Activated CD4-positive, alpha-beta T cell treated with anti-CD3 and anti-CD28 coated beads, Interleukin-2, amount 50 U/mL, for 1 hour (primary cell): ENCODE measurements at places on chromosomes 4 and X.

DNA sequence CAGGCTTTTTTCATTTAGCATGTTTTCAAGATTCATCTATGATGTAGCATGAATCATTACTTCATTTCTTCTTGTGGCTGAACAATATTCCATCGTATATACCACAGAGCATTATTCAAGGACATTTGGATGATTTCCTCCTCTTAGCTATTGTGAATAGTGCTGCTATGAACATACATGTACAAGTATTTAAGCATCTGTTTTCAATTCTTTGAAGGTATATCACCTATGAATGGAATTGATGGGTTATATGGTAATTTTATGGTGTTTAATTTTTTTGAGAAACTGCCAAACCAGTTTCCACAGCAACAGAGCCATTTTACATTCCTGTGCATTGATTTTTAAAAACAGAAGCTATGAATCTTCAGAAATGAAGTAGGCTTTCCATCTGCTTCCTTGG, 36.1 kb upstream of the WDR19 start:
- no peak for DNase-seq

- DNase-seq = no peak
These were observed 75.7 kb upstream of the LRPAP1 start for GRCh38 chr4:3607690-3608552.

GRCh38 chr4:173522160-173522950, 7.7 kb downstream of the HAND2 start:
- no peak for DNase-seq

DNA sequence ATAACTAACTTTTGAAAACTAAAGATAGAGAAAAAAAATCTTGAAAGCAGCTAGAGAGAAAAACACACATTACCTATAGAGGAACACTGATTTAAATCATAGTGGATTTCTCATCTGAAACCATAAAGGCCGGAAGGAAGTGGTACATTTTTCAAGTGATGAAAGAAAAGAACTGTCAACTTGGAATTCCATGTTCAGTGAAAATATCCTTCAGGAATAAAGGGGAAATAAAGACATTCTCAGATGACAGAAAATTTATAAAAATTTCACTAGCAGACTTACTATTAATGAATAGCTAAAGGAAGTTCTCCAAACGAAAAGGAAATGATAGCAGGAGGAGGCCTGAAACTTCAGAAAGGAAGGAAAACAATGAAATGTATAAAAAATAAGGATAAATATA, 7.6 kb upstream of the JADE3 start:
- no peak for DNase-seq

DNA sequence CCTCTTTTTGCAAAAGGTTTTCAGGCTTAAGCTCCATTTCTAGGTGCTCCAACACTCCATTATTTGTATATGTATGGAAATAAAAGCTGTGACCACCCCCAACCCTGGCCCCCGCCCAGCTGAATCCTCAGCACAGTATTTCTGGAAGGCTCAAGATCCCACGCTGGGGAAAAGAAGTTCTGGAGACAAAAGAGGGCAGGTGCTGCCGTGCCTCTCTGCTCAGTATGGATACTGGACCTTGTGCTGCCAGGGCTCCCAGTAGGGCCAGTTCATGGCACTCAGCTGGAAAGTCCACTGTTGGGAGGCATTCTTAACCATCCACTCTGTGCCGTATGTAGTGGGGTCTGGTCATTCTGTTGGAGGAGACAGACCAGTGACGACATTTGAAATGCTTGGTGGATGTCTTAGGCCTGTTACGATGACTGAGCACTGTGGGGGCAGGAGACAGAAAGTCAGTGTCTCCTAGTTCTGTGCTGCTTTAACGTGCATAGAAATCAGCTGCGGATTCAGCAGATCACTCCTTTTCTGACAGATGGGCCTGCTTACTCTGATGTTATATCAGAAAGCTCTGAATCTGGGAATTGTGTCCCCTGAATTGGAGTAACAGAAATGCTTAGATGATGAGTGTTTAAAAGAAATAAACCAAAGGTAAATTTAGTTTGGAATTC, 48.4 kb upstream of the MSANTD1 start:
- DNase-seq = no peak

DNA sequence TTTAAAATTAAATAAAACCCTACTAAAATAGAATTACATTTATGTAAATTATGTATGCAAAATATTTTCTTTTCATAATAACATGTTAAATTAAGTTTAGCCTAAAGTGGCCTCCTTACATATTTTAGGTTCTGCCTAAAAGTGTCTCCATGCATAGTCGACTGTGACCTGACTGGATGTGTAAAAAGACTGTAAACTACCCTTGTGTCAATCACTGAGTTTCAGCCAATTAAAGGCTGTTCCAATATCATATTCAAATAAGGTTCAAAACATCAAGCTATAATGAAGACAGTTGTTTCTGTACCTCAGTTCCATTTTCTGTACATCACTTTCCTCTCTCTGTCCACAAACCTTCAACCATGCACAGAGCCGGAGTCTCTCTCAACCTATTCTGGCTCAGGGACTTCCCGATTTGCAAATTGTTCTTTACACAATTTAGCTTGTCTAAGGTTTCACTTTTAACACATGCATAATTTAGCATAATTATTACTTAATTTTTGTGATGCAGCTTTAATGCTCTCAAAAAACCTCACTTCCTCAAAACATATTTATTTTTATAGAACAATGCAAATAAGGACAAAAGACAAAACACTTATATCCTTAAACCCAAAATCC, 60.1 kb downstream of the SH3RF1 start:
- no peak for DNase-seq

DNA sequence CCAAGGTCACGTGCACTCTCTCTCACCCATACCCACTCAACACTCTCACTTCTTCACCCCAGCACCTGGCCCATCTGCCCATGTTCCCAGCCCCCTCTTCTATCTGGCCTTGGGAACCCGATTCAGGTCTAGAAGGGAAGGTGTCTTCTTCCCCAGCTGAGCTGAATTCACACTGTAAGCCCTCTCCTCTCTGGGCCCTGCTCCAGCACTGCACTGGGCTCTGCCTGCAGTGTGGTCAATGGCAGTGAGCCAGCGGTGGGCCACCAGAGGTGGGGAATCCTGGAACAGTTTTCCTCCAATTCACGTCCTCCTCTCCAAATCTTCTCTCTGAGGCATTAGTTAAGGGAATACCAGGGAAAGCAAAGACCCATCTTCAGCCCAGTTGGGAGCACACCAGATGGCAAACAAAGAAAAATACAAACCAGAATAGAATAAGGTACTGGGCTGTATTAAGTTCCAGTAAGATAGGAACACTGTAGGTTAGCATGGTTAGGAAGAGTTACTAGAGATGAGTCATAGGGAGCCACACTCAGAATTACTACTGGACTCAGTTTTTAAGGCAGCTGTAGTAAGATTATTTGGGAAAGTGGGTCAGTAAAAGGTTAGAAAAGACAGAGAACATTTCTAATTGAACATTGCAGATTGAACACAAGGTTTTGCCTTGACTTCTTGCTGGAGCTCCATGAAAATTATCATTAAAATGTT, 5.0 kb downstream of the AWAT2 start:
- no peak for DNase-seq

- DNase-seq = no peak
These were observed 6.4 kb upstream of the PROM1 start for GRCh38 chr4:16090096-16090705.

DNA sequence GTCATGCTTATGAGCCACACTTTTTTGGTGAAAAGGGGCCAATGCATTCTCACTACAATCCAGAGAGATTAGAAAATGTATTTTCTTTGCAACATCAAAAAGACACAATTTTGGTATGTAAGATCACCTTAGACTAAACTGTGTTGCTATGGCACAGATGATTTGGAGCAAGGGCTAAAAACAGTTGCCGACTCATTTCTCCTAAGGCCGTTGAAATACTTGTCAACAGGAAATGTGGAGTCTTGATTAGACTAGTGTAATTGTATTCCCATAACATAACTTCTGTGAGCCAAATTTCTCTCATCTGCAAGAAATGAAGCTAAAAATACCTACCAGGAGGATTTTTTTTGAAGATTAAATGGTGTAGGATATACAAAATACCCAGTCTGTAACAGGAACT, 2547.7 kb downstream of the ARAP2 start:
- DNase-seq = no peak

DNA sequence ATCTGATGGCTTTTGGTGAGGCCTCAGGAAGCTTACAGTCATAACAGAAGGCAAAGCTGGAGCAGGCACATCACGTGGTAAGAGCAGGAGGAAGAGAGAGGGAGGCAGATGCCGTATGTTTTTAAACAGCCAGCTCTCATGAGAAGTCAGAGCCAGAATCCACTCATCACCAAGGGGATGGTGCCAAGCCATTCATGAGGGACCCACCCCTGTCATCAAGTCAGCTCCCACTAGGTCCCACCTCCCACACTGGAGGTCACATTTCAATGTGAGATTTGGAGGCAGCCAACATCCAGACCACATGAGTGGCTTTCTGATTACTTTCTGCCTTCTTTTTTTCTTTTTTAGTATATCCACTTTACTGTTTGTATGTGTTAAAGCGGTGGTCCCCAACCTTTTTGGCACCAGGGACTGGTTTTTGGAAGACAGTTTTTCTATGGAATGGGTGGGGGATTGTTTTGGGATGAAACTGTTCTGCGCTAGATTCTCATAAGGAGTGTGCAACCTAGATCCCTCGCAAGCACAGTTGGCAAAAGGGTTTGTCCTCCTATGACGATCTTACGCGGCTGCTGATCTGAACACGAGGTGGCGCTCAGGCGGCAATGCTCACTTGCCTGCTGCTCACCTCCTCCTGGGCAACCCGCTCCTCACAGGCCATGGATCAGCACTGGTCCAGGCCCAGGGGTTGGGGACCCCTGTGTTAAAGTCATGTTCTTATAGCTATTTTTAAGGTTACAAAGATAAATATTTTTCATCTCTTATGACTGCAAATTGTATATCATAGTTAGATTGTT, 61.7 kb downstream of the SLIT2 start:
- DNase-seq = no peak

DNA sequence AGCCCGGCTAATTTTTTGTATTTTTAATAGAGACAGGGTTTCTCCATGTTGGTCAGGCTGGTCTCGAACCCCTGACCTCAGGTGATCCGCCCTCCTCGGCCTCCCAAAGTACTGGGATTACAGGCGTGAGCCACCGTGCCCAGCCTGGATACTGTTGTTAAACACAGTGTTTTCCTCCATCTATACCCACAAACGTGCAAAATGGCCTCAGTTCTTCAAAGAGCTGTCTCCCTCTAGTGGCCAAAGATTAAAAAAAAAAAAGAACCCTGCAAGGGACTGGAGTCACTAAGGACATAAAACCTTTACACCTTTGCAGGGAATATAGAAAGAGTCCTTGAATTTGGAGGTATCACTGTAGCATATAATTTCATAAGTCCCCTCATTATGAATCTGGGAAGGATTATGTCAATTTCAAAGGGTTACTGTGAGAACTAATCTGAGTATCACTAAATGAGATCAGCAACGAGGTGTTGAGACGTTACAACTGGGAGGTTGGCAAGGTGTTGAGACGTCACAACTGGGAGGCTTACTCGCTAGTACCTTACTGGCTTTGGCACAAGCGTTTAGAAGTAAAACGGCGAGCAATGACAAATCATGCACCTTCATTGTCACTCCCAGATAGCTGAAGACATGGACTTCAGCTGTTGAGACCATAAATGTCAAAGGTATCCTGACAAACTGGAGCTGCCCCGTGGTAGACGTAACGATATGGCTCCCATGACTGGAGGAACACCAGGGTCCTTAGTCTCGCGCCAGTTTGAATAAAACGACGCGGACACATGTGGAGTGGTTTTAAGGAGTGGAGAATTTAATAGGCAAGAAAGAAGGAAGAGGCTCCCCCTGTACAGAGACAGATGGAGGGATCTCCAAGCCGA, 33.4 kb upstream of the ENPP6 start:
- no peak for DNase-seq

DNA sequence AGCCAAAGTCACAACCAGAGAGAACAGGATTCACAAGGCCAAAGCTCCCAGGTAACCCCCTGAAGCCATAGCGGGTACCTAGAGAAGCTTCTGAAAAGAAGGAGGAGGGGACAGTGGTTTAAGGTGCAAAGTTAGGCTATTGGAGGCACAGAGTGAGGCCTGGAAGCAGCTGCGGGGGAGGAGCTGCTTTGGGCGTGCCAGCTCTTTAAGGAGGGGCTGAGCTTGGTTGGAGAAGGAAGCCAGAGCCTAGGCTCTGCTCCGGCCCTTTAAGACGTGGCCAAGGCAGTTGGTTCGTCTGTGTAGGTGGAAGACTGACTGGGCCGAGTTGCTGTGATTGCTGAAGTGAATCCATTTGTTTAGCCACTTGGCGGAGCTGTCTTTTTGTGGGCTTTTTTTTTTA, 1.5 kb downstream of the KLF8 start:
- DNase-seq = no peak

GRCh38 chr4:154435895-154436294, 55.7 kb downstream of the DCHS2 start:
- no peak for DNase-seq

DNA sequence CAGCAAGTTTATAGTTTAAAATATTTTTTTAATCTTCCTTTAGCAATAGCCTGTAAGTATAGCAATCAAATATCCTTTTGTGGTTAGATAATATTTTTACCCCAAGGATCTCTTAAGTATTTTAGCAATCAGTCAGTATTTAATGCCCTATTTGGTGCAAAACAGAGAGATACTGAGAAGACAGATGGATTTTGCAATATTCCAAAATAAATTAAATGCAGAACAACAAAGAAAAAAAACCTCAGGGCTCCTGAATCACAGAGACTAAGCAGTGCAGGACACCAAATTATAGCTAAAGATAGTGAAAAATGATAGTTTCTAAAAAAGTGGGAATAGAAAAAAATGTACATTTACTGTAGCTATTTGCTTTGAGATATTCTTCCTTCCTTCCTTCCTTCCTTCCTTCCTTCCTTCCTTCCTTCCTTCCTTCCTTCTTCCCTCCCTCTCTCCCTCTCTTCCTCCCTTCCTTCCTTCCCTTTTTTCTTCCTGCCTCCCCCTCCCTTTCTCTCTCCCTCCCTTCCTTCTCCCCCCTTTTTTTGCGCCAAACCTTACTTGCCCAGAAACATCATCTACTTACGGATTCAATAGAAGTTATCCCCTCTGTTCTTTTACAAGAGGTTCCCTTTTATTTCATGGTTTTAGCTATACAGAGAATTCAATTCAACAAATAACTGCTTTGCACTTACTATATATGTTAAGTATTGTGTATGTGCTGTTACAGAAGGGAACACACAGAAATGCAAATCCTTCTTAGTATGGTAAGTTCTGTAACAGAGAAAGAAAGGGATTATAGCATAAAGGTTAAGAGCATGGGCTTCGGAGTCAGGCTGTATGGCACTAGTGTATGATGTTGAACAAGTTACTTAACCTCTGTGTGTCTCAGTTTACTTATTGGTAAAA, 219.0 kb downstream of the CPE start:
- DNase-seq = no peak
